ENCODE measurements at places on chromosomes 5 and 9.

DNA sequence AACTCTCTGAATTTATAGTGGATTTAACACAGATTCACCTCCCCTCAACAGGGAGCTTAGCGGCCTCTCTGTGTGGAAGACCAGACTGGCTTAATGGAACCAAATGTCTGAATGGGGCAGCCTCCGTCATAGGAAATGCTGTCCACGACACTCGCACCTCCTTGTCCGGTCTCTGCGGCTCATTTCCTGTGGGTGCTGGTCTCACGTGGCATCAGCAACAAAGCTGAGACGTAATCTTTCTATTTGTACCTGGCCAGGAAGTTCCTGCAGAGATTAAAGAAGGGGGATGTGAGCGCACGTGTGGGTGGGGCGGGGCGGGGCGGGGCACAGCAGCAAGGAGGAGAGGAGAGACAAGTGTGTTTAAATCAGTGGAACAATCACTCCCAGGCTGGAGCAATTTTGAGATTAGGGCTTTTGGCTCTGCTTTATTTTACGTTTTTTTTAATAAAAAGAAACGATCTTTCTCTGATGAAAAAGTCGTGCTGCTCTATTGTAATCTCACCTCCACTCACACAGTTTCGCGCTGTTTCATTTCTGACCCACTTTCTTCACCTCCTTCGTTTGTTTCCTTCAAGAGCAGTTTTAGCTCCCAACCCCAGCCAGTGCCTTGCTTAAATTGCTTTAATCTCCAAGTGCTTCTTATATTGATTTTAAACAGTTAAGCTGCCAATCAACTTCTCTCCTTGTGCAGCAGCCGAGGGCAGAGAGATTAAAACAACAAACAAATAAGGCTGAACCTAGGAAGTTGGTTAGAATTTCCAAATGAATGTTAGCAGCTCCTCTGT, 132.2 kb upstream of the ASTN2 start:
- DNase-seq = no peak

GRCh38 chr5:5951953-5952352, 426.4 kb downstream of the MED10 start:
- no peak for DNase-seq

DNA sequence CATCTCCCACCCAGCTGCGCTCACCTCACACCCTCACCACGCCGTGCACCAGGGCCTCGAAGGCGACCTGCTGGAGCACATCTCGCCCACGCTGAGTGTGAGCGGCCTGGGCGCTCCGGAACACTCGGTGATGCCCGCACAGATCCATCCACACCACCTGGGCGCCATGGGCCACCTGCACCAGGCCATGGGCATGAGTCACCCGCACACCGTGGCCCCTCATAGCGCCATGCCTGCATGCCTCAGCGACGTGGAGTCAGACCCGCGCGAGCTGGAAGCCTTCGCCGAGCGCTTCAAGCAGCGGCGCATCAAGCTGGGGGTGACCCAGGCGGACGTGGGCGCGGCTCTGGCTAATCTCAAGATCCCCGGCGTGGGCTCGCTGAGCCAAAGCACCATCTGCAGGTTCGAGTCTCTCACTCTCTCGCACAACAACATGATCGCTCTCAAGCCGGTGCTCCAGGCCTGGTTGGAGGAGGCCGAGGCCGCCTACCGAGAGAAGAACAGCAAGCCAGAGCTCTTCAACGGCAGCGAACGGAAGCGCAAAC, 1.1 kb downstream of the POU4F3 start:
- DNase-seq = no peak

DNA sequence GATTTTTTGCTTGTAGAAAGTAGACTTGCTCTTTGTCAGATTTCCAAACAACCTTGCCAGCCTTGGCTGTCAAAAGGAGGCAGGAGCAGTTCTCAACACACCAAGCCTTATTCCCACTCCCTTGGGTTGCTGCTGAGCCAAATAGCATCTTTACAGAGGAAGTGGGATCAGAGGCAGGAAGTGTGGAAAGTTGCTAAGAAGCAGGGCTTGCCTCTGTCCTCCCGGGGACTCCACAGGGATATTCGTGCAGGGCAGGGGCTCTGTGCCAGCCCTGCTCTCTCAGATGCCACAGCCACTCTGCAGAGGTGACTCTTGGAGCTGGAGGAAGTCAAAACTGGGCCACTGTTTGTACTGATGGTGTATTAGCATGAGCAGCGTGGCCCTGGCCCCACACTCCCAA, 24.3 kb downstream of the PTPDC1 start:
- no peak for DNase-seq

DNA sequence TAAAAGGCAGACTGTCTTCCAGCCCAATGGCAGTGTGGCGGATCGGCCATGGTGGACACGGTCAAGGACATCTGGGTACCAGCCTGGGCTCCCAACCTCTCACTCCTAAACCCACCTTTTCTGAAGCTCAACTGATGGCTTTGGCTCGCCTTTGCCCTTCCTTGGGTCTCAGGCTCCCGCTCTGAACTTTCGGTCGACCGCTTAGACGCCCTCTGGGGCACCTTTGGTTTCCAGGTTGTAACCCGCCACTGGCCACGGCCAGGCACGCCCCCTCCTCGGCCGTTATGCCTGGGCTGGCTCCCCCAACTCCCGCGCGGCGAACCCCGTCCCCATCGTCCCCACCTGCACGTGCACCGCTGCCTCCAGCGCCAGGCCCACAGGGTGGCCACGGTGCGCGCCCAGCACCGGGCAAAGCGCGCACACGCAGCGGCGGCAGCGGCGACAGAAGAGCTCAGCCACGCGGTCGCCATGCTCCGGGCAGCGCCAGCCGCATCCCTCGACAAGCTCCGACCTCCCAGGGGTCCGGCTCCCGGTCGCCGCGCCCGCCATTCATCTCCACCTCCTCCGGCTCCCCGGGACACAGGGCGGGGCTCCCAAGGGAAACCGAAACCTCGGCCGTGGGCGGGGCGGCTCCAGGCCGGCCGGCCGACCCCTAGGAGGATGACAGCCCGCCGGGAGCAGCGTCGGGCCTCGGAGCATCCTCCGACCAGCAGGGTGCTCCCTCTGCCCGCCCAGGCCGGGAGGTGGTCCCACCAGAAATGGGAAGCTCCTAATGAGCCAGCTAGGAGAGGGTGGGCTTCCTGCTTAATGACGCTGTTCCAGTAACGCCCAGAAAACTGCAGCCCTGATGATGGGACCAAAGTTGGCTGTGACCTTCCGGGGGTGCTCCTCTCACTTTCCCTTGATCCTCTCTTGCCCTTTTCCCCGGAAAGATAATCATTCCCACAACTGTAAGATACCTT, at the start of gene TRIM14:
Gene TRIM14 (minus strand): TSS at position 583 of the 962 bp plus-strand sequence. CDS start 34 bp downstream, at position 549.
- DNase-seq = peak; percentile 82

DNA sequence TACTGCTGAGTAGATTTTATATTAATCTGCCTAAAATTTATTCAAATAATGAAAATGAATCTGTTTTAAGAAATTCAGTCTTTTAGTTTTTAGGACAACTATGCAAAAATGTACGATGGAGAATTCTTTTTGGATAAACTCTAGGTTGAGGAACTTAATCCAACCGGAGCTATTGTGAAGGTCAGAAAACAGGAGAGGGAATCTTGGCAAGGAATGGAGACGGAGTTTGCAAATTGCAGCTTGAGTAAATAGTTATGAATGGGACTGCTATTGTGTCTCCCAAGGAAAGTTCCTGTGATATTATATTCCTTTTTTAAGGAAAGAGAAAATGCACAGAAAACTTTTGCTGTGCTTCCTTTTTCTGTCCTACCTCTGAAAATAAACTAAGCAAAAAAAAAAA, 67.9 kb downstream of the IQGAP2 start:
- no peak for DNase-seq

GRCh38 chr9:37264539-37264938, 144.2 kb downstream of the ZCCHC7 start:
- DNase-seq = no peak

DNA sequence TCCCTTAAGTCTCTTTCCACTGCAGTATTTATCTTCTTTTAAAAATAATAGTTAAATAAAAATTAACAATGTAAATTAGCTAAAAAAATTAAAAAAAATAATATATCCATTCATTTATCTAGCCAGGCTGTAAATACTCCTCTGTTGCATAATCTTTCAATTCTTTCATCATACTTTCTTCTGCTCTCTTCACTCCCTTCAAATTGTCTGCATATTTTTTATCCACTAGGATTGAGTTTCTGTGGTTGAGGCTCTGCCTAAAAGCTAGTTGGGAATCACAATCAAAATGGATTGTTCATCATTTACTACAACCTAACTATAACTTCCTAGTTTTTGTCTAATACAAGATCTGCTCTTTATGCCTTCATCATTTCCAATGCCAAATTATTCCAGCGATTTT, 182.2 kb downstream of the PDE4D start:
- DNase-seq = no peak

DNA sequence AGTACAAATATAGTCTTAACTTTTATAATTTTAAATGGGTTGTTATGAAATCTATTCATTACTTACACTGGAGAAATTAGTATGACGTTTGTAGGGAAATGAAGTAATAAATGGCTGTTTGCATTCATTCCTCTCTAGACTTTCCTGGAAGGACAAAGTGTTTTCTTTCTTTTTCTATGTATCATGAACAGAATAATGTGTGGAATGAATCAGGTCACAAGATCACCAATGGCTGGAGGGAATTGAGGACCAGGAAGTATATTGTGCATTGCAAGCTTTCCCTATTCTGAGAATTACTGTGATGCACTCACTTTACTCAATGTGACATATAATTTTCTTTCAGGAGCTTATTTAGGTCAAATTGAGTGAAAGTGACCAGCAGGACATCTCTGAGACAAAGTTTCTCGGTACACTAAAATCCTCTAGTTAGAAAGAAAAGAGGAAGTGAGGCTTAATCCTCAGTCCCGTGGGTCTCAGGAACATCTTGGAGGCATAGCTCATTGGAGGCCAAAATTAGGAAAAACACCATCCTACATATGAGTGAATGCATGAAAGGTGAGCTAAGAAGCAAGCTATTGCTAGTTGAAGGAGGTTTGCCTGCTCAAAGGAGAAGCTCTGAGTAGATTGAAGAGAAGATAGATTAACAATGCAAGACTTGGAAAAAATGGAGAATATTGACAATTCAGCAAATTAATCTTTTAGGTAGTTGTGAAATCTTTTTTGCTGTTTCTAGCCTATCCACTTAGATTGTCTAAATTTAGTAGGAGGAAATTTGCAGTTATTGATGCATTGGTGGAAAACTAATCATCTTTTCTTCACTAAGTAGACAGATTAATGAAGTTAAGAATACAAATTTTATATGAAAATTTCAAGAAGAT, 28.0 kb downstream of the ERAP2 start:
- no peak for DNase-seq

GRCh38 chr9:86126998-86127972, 27.9 kb upstream of the GOLM1 start:
- DNase-seq = no peak

GRCh38 chr5:1524481-1524798, 680 bp upstream of the LPCAT1 start:
- DNase-seq = no peak

DNA sequence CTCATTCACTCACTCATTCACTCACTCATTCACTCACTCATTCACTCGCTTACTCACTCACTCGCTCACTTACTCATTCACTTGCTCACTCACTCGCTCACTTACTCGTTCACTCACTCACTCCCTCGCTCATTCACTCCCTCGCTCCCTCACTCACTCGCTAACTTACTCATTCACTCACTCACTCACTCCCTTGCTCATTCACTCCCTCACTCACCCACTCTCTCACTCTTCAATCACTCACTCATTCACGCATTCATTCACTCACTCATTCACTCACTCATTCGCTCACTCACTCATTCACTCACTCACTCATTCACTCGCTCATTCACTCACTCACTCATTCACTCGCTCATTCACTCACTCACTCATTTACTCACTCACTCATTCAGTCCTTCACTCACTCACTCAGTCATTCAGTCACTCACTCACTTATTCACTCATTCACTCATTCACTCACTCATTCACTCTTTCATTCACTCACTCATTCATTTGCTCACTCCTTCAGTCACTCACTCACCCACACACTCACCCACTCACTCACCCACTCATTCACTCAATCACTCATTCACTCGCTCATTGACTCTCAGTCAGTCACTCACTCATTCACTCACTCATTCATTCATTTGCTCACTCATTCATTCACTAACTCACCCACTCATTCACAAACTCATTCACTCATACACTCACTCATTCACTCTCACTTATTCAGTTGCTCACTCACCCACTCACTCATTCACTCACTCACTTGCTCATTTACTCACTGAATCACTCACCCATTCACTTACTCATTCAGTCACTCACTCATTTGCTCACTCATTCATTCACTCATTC, 36.0 kb upstream of the NOTCH1 start:
- no peak for DNase-seq

DNA sequence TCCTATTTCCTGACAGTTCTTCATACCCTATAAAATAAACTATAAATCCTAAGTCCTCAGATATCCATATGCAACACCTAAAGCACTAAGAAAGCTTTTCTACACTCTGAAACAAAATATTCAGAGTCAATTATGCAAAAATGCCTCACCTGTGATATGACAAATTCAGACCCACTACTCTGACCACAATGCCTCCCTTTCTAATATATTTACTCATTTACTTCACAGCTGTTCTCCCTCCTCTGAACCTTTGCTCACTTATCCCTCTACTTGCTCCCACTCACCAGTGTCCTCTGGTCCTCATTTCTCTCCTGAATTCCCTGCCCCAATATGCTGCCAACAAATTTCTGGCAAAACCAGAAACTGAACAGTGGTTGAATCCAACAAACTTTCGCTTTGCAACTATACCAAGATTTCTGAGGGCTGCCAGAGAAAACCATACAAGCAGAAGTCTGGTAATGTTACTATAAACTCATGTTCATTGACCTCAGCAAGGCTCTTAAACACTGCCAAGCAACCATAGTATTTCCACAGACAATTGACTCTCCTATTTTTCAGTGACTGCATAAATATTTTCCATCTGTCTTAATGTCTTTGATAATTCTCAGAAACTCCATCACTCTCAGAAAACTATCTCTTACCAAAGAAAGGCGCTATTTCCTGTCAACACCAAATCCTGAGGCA, 7.1 kb downstream of the CCNH start:
- DNase-seq = no peak

GRCh38 chr9:91557327-91557726, 133.7 kb upstream of the NFIL3 start:
- no peak for DNase-seq

GRCh38 chr9:79633558-79633957, 61.8 kb downstream of the TLE4 start:
- no peak for DNase-seq

- no peak for DNase-seq
Observed at GRCh38 chr9:22683700-22684075, 237.1 kb downstream of the DMRTA1 start.

DNA sequence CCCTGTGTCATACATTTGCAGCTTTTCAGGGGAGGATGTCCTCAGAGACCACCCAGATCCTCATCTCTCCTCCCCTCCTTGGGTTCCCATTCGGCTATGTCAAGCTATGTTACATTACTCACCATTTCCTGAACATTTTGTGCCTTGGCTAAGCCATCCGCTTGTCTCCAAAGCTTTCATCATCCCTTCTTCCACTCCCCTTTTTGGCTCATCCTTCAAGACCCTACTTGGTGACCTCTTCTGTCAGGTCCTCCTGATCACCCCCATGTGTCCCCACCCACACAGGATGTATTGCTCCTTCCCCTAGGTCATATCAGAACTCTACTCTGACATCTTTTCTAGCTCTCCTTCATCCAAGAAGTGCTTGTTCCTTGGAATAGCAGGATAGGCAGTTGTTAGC, 81.8 kb downstream of the BOD1 start:
- DNase-seq = no peak

GRCh38 chr9:68454579-68455334, 85.9 kb downstream of the TMEM252 start:
- no peak for DNase-seq

- DNase-seq = no peak
Observed at GRCh38 chr5:180373454-180373853, 20.3 kb upstream of the GFPT2 start.

Data from activated CD8-positive, alpha-beta memory T cell treated with anti-CD3 and anti-CD28 coated beads, Interleukin-2, amount 10 ng/mL, durations not matched to agents 7 days and 5 days (primary cell).